ENCODE measurements at places on chromosomes 6 and 20.
A peak's percentile ranks its signal among the peaks of the same experiment; 100 is the strongest.

- no peak for DNase-seq
Observed at GRCh38 chr6:52526634-52527033, 50.2 kb downstream of the TRAM2 start.

- DNase-seq: no peak
Observed at GRCh38 chr6:136646377-136646776, 96.2 kb upstream of the MAP7 start.

DNA sequence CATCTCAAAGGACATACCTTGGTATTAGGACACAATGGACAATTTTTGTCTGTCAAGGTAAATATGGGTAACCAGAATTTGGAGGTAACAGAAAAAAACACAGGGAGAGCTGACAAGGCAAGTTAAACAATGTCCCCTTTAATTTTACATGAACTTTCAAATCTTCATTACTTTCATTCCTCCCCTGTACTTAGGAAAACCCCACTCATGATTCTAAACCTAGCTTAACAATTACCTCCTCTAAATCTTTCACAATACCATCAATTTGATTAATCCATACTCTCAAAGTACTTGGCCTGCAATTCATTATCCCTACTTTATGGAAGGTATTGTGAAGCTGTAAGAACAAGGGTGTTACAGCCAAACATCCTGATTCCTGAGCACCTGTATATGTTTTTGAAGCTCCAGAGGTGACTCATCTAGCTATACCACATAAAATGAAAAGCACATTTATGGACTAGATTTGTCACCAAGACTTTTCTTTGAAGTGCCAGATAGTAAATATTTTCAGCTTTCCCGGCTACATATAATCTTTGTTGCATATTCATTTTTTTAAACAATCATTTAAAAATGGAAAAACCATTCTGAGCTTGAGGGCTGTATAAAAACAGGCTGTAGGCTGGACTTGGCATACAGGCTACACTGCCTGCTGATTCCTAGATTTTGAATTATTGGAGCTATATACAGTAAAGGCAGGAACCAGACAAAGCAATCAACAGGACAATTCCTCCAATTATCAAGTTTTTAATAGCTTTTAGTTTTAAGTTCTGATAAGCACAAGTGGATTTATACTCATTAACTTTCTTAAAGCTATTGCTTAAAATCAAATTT, 22.9 kb downstream of the DEK start:
- DNase-seq: peak; percentile 43

DNA sequence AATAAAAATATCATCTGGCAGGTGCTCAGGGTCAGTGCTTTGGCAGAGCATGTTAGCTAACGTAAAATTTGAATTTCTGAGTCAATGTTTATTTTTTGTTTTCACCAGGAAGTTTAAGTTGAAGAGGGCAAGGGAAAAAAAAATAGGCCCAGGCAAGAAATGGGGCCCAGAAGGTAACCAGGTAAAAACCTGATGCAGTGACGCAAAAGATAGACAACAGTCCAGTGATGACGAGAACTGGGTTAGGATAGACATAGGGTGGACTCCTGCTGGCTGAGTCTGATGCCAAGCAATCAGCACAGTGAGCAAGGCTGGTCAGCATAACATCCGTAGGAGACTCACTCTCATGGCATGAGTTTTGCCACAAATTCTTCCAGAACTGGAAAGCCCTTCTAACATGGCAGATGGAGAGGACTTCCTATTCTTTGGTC, 42.2 kb downstream of the ZHX3 start:
- DNase-seq: no peak

Data from CD4-positive, alpha-beta T cell treated with Interleukin-2 at 100 ng/mL for 4 hours (primary cell).